ENCODE measurements at places on chromosomes 5 and 9.

GRCh38 chr5:138180183-138180782 lies 1.4 kb downstream of the KIF20A start:
- peak; percentile 45 for DNase-seq

GRCh38 chr5:168647083-168647482 lies 67.9 kb upstream of the PANK3 start:
- no peak for DNase-seq

GRCh38 chr5:9239626-9240025 lies 306.2 kb downstream of the SEMA5A start:
- DNase-seq = no peak

- DNase-seq = no peak
Observed at GRCh38 chr9:109956717-109957440, 176.9 kb downstream of the PALM2AKAP2 start.

All from GM06990 (cell line).